ENCODE measurements at places on chromosomes 7 and 10. TPM values are rescaled to one million over a fixed set of nuclear protein-coding genes. Genes with fewer than 3 reads are reported as not detected.

CPEB3 gene
- total RNA-seq = 0.82 TPM

KLF14 gene
- total RNA-seq = not detected

BTBD16 gene
- not detected for total RNA-seq

GRCh38 chr10:75295868-75296441 is 60.2 kb upstream of the COMTD1 start:
- peak; percentile 25 for DNase-seq

DNA sequence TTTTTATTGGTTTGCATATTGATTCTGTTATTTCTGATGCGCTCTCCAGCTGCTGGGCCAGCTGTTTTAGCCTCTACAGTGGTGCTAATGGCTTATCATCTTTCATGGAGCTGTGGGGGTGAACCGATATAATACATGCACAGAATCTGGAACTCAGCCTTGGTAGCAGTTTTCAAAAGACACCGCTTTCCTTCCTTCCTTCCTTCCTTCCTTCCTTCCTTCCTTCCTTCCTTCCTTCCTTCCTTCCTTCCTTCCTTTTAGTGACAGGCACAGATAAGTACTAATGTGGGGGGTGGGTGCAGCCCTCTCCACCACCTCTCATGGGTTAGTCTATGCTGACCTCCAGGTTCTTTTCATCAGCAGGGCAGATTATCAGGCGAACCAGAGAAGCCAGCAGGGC is 31.9 kb upstream of the C10orf53 start:
- DNase-seq = no peak

DNA sequence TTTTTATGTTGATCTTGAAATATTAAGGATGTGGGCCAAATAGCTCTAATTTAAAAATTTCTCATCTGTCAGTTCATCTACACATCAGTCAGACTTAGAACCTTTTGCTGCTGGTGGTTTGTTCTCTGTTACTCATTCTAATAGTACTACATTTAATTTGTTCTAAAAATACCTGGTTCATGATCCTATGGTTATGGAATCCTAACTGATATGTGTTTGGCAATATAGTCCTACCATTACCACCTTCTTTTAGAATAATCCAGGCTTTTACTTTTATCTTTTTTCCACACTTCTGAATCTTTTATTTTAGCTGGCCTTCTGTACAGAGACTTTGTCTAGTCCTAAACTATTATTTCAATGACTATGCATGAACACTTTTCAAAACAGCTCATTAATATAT is 116.9 kb downstream of the SVOPL start:
- no peak for DNase-seq

- no peak for DNase-seq
Measured at GRCh38 chr7:33554046-33554445, 351.3 kb upstream of the BMPER start.

DNA sequence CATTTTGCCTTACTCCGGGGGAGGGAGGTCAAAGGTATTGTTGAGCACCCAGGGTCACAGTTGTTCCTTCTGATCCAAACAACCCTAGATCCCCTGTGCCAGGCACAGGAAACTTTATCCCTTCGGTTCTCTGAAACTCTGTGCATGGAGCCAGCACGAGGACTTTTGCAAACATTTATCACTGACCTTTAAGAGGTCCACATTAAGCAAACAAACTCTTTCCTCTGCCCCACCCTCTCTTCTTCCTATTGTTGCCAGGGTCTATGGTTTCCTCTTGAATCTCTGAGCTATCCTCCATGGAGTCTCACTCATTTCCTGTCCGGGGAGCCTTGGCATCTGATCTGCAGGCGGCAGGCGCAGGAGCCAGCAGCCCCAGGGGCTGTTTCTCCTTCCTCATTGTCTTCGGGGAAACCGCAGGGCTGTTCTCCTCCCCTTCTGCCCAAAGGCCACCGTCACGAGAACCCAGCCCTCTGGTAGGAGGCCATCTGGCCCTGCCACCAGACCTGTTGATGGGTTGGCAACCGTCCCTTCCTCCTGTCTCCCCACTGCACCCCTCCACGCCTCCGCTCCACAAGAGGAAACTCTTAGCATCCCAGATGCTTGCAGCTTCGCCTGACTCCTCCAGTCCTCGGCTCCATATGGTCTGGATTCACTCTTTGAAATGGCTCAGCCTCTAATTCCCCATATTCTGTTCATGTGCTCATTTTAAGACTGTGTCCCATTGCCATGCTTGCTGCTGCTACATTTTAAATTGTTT is 327.3 kb upstream of the NRP1 start:
- DNase-seq = peak; percentile 91
